CD4-positive, alpha-beta T cell treated with Interleukin-17A for 1 hour (primary cell): ENCODE measurements at places on chromosomes 13 and 19.

- DNase-seq, result peak; percentile 69
Measured at GRCh38 chr19:16449330-16449961, 22.3 kb downstream of the EPS15L1 start.

- DNase-seq, result peak; percentile 38
Measured at GRCh38 chr13:30690282-30691188, 44.8 kb upstream of the ALOX5AP start.

GRCh38 chr13:112729408-112729807 lies 39.6 kb downstream of the ATP11A start:
- no peak for DNase-seq

- no peak for DNase-seq
Measured at GRCh38 chr19:5434970-5435641, 20.1 kb upstream of the ZNRF4 start.

DNA sequence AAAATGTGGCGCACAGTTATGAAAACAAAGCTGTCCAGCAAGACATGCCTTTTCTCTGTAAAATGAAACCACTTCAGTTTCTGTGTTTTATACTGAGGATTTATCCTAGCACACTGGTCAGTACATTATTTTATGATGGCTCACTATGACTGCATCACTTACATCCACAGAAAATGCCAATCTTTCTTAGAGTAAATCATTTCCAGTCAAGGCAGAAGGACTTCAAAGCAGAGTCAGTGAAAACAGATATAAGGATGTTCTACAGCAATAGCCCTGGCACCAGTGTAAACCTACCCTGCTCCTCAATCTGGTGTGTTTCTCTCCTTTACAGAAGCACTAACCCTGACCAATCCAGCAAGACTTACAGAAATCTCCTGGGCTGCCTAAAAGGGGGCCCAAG lies 473.5 kb downstream of the GPC6 start:
- DNase-seq, result no peak

GRCh38 chr13:93296584-93296983 lies 70.0 kb downstream of the GPC6 start:
- DNase-seq, result no peak

DNA sequence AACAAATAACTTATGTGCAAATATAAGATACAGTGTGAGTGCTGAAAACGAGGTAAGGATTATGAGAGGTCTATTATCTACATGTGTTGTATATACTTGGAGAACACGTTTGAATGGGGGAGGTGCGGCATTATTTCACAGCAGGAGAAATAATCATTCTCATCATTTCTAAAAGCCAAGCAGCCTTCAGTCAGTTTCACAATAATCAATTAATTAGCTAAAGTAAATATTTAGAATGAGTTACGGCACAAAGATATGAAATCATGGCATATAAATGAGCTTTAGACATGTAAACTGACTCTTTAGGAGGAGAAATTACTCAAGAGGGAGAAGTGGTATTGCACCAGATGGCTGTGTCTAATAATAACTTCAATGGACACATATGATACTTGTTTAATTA lies 366.6 kb downstream of the DNAJC15 start:
- no peak for DNase-seq

GRCh38 chr13:35994131-35994966 lies 136.8 kb downstream of the DCLK1 start:
- no peak for DNase-seq

GRCh38 chr13:53310786-53311185 lies 282.2 kb downstream of the OLFM4 start:
- DNase-seq, result no peak

GRCh38 chr19:28882818-28883217 lies 330.1 kb downstream of the UQCRFS1 start:
- no peak for DNase-seq

DNA sequence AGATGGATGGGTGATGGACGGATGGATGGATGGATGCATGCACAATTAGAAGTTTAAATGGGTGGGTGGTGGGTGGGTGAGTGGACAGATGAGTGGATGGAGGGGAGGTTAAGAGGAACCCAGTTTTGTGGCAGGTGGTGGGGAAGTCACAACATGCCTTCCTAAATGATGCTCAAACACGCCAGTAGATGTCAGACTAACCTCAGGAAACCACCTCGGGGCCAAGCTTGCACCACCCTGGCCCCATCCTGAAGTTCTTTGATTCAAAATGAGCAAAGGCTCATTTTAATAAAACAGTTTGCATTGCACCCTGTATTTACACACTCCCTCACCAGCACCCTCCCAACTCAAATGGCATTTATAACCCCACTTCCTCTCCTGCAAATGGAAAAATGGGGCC lies 91.4 kb upstream of the CACNA1A start:
- DNase-seq, result peak; percentile 66

GRCh38 chr13:73000027-73000674 lies 58.7 kb upstream of the KLF5 start:
- no peak for DNase-seq

DNA sequence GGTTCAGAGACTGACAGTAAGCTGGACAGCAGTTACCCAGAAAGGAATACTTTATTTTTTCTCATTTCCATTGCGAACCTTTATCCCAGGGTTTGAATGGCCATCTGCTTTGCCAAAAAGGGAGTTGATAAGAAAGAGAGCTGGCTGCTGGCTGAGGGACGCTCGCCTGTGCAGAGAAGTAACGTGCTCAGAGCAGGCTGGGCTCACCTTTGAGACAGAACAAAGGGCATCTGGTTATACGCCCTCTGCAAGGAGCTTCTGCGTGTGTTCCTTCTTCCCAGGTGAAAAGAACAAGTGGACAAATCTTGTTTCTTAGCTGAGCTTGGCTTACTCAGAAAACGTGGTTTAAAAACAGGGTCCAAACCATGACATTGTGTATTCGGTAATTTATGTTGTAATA lies 47.4 kb downstream of the EFNB2 start:
- no peak for DNase-seq

DNA sequence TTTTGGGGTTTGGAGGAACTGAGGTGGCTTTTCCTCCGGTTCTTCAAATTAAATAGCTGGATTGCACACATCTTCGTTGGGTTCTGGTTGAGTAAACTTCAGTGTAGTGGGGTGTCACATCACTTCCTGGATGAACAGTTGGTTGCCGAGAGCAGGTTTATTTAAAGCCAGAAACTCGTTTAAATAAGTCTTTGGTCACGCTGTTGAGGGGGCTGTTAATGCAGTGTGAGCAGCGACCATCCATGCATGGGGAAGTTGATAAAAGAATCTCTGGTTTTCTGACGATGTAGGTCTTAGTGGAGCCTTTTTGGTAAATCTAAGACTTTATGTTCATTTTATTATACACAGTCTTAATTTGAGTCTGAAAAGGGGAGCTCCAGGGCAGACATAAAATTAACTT lies 351.2 kb upstream of the ARGLU1 start:
- no peak for DNase-seq

DNA sequence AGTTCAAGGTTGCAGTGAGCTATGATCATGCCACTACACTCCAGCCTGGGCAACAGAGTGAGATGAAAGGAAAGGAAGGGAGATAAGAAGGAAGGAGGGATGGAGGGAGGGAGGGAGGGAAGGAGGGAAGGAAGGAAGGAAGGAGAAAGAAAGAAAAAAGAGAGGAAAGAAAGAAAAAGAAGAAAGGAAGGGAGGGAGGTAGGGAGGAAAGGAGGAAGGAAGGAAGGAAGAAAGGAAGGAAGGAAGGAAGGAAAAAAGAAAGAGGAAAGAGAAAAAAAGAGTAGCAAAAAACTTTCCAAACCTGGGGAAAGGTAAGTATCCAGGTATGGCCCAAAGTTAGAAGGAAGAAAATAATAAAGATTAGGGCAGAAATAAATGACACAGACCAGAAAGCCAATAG lies 7.1 kb downstream of the ZFP14 start:
- DNase-seq, result no peak

- no peak for DNase-seq
Measured at GRCh38 chr13:53161251-53161650, 132.6 kb downstream of the OLFM4 start.

DNA sequence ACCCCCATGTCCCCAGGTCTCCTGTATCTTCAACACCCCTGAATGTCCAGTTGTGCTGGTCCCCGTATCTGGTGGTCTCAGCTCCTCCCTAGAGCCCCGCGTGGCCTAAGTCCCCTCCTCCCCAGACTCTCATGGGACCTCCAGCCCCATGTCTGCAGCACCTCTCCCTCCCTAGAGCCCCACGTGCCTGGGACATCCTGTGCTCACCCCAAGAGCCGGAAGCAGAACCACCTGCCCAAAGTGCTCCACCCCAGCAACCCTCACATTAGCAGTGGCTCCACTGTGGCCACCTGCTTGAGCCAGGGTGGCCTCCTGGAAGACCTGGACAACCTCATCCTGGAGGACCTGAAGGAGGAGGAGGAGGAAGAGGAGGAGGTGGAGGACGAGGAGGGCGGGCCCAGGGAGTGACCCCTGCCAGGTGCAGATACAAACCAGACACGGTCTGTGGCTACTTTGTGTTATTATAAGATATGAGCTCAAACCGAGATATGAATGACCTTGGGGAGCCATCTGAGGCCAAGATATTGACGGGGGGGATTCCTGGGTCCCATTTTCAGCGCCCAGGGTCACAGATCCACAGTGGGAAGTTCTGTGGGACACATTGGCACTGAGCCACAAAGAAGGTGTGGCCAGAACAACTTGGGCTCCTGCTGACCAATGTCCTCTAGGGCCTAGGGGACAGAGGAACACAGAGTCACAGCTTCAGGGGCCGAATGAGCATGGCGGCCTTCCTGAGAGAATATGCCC lies 6.0 kb downstream of the SHFL start:
- no peak for DNase-seq

DNA sequence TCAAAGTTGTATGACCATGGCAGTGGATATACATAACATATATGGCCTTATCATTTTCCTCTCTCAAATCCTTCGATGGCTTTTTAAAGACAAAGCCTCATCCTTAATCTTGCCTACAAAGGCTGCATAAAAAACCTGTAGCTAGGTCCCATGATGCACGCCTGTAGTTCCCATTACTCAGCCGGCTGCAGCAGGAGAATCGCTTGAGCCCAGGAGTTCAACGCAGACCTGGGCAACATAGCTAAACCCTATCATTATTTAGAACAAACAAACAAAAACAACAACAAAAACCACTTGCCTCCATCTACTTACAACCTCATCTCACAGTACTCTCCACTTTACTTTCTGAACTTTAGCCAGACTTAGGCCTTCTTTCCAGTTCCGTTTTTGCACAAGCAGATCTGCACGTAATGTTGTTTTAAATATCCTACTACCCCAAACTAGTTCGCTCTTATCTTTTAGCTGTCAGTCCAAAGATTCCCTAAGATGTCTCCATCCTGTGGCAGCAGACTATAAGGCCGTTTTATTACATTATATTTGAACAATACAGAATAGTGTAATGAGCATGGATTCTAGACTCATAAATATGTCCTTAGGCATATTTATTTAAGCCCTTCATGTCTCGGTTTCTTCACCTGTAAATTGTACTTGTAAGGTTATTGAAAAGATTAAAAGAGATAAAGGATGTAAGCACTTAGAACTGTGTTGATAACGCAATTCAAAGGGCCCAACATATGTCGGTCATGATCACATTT lies 969 bp upstream of the POMP start:
- no peak for DNase-seq

DNA sequence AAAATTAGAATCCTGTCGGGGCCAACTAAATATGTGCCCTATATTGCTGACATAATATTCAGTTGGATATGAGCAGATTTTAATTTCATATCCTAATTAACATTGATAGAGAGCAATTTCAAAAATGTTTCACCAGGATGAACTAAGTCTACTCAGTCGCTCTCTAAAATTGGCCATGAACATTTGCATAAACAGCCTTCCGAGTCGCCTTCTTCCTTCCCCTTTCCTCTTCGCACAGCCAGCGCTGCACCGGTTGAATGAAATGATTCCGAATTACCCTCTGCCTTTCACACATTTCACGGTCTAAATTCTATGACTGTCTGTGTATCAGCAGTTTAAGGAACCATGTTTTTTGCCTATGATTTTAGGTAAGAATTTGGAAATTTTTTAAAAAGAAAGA lies 413.7 kb downstream of the LIG4 start:
- DNase-seq, result no peak

GRCh38 chr19:18464646-18465045 lies 26.7 kb upstream of the ISYNA1 start:
- DNase-seq, result no peak

DNA sequence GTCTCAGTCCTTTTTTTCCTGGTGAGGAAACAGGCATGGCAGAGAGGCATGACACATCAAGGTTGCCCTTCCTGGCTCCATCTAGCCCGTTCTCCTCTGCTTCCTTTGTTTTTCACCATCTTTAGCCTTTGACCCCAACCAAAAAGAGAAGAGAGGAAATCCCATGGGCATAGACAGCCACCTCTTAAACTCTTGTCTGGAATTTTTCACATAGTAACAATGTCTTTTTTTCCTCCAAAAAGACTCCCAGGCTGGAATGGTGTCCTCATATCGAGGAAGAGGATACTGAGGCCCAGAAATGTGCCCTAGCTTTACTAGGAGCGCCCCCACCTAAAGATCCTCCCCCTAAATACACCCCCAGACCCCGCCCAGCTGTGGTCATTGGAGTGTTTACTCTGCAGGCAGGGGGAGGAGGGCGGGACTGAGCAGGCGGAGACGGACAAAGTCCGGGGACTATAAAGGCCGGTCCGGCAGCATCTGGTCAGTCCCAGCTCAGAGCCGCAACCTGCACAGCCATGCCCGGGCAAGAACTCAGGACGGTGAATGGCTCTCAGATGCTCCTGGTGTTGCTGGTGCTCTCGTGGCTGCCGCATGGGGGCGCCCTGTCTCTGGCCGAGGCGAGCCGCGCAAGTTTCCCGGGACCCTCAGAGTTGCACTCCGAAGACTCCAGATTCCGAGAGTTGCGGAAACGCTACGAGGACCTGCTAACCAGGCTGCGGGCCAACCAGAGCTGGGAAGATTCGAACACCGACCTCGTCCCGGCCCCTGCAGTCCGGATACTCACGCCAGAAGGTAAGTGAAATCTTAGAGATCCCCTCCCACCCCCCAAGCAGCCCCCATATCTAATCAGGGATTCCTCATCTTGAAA lies at the start of gene GDF15:
TSS of gene GDF15 (plus strand) at position 484 of the 868 bp plus-strand sequence. CDS start at position 516, 32 bp downstream.
- DNase-seq, result no peak

GRCh38 chr19:18875726-18876125 lies 20.2 kb downstream of the CERS1 start:
- DNase-seq, result no peak

GRCh38 chr13:39522329-39522728 lies 80.7 kb downstream of the LHFPL6 start:
- no peak for DNase-seq

DNA sequence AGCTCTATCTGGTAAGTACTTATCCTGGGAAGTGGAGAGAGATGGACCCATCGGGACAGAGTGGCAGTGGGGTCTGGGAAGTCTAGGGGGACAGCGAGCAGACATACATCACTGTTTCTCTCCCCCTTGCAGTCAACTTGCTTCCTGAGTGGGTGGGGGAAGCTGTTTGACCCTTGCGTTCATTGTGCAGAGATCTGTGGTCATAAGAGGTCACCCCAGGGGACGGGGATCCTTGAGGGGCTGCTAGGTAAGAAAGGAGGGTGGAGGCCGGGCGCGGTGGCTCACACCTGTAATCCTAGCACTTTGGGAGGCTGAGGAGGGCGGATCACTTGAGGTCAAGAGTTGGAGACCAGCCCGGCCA lies 474 bp downstream of the ARHGEF18 start:
- no peak for DNase-seq

DNA sequence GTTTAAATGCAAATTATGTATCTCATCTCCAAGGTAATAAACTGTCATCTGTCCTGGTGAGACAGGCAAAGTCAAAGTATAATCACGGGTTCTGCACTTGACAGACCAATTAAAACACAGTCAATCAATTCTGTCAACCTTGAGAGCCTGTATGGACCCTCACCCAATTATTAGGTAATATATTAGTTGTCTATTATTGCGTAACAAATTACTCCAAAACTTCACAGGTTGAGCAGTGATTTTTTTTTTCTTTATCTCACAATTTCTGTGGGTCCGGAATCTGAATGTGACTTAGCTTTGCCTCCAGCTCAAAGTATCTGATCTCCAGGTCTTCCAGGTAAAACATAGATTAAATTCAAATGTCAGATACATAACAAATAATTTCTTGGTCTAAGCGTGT lies 707.4 kb upstream of the ARGLU1 start:
- DNase-seq, result no peak
